ENCODE measurements at places on chromosomes 3 and 15.

DNA sequence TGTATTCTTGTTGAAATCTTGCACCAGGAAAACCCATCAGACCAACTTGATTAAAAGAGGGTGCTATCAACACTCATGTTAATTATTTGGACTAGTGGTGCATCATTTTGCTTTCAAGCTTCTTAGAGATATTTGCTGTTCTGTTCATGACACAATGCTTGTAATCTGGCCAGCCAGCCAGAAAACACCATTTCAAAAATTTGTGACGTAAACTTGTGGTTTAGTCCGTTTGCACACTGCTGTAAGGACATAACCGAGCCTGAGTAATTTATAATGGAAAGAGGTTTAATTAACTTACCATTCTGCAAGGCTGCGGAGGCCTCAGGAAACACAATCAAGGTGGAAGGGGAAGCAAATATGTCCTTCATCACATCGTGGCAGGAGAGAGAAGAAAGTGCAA lies 374.3 kb upstream of the TGFBR2 start:
- no peak for DNase-seq

DNA sequence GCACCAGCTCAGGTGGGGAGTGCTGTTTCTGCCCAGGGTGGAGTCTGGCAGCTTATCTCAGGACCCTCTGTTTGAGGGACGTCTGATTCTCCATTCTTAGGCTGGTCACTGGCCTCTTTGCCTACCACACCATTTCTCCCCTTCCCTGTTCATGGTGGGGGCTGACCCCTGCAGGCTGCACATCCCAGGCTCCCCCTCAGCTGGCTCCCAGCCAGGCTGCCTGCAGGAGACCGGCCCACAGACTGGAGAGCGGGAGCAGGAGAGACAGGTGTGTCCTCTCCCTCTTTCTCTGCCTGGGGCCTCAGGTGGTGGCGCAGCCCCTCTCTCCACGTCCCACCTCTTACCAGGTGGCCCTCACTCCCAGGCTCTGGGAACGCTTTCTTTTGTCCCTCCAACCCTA lies 60.8 kb downstream of the RAB11A start:
- no peak for DNase-seq

DNA sequence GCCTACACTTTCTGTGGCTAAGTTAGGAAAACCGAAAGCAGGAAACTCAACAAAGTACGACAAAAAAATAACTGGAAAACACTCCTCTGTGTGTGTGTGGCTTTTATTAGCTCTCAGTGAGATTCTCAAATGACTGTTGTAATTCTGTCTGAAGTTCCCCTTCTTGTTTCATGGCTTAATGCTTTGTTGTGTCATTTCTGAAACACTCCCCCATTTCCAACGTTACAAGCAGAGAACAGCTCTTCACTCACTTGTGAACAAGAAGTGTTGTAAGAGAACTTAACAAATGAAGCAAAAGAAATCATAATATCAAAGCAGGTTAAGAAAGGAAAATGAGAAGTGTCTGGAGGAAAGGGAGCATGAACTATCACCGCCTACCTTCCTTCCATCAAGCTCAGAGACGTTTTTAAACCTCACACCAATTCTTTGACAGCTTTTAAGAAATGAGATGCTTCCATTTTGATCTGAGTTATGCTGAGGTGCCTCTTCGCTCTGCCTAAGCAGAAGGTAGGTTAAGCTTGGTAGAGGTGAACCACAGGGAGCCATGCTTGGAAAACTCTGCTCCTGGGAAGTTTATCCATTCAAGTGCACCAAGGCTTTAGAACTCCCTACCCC lies 12.4 kb upstream of the SEC62 start:
- no peak for DNase-seq

DNA sequence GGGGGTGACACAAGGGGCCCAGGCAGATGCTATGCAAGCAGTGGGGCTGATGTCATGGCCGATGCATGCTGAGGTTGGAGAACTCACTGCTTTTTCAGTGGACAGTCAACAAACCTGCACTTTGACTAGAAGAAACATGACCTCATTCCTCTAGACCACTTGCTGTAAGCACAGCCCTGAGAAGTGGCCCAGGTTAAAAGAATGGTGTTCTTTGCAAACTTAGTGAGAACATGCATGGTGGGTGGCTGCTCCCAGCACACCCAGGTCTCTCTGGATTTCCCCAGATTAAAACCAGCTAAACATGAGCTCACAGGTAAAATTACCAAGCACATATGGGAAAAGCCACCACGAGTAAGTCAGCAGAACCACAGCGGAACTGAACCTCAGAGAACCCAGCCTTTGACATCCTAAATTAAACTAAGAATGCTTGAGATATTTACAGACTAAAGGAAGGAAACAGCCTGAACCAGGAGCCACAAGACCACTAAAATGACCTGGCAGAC lies 15.5 kb downstream of the DLEC1 start:
- no peak for DNase-seq

DNA sequence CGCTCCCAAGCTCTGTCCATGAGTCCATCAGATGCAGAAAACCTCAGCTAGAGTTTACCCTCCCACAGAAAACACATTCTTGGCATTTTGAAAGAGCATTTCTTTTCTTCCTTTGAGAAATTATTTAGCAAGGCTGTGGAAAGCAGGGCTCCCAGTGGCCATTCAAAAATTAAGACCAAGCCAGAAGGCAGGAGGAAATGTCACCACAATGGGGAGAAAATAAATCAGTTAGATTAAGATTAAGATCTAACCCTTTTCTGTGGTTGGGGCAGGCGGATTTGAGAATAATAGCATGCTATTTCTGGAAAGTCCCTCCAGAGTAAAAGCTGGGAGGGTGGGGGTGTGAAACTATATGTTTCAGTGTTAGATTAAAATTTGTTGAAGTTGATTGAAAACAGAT lies 20.2 kb downstream of the LRIG1 start:
- DNase-seq, result no peak

DNA sequence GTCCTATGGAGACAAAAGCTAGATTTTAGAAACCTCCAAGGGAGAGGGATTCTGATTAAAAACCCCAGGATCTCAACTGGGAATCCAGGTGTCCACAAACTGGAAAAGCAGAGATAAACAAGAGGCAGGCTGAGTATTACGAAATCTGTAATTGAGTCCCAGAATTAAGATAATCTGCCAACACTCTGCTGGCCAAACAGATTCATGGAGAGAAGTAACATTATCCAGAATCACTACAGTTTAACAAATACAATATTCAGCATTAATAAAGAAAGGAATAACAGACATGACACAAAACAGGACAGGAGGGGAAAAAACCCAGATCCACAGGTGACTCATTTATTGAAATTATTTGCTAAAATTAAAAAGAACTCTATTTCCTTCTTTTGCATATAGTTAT lies 227.2 kb upstream of the NANOGP8 start:
- no peak for DNase-seq

DNA sequence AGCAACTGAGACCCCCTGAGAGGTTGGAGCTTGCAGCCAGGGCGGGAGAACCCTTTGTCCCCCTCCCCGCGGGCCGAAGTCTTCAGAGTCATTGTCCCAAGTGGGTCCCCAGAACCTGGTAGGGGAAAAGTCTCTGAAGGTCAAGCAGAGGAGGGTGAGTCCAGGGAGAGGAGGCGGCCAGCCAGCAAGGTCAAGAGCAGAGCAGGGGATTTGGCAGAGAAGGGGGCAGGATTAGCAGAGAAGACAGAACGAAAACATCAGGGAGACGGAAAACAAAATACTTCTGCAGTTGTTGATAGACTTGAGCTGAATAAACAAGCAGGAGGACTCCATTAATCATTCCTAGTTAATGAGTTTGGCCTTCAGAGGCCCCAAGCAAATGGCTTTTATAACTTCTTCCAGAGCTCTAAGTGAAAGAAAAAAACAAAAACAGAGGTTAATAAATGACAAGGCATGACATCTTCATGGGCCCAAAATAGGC lies 66.7 kb downstream of the GRIP2 start:
- DNase-seq, result no peak

DNA sequence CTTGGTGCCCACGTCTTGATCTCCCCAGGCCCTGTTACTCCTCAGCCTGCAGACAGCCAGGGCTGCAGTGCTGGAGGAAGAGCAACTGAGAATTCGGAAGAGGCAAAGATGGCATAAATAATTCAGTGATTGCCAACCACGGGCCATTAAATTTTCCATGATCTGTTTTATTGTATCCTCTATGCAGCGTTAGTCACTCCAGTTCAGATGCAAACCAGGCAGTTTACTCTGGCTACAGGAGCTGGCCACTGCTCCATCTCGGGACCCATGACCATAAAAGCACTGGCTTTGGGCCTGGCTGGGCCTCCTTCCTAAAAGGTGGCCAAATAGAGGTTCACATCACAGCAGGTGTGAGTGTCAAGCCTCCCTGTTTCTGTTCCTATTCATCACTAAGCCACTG lies 137.6 kb upstream of the TLE3 start:
- DNase-seq, result no peak

DNA sequence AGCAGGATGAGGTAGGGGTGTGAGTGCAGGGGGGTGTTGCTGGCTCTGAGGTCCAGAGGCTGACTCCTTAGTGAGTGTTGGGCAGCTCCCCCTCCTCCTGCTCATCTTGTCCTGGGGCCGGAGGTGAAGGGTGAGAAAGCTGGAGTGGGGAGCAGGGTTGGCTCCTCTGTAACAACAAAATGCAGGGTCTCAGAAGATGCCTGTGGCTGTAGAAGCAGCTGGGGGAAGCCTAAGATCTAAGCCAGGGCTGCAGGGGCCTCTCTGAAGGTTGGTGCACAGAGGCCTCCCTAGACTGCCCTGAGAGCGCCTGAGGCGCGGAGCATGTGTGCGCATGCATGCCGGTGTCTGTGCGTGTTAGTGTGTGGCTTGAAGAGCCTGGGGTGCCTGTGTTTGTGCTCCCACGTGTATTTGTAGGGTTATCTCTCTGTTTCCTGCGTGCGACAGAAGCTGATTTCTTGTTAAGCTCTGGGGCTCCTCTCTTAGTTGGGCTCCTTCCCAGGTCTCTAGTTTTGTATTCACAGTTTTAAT lies 5.3 kb upstream of the HDAC11 start:
- no peak for DNase-seq

GRCh38 chr15:20341901-20342600 lies 199.5 kb downstream of the GOLGA6L6 start:
- no peak for DNase-seq

DNA sequence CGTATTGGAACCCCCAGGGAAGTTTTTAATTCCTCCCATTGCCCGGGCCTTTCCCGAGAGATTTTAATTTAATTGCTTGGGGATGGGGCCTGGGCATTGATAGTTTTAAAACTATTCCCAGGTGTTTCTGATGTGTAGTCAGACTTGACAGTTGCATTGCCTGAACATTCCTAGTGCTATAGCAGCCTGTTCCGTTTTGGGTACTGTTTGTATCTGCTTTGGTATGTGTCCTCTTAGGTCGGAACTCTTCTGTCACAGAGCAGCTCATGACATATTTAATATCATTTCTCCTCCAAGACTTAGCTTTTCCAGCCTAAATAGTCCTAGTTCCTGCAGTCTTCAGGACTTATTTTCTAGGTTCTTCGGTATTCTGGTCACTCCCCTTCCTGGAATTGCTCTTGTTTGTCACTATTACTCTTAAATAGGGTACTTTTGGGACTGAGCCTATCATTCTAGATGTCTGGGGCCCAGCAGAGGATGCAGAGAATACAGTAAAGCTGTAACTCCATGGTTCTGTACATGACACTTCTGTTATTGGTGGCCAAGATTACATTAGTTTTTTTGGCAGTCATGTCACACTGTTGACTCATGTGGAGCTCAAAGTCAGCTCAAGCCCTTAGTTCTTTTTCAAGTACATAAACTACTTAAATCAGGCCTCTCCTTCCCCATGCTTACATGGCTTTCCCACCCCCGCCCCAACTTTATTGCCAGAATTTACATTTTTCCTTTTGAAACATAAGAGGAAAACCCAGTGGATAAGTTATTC lies 81.5 kb downstream of the BBX start:
- DNase-seq, result no peak

All from LNCaP clone FGC (cell line).